Effector memory CD4-positive, alpha-beta T cell (primary cell): ENCODE measurements at places on chromosomes 7 and 10.
A peak's percentile ranks its signal among the peaks of the same experiment; 100 is the strongest.

DNA sequence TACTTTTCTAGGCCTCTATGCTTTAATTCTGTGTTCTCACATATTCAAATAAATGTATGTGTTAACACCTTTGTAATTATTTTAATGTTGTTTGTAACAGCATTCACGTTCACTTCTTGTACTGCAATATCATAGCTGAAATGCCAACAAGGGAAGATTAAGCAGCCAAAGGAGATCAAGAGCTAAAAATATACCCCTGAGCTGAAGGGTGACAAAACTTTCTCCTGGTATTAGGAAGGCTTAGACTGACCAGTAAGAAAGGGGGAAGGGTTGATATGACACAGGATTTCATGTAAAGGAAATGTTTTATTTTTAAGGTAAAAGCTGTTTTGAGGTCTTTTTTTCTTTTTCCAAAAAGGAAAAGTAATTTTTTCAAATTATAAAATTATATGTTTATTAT lies 40.4 kb upstream of the VDAC2 start:
- DNase-seq, result no peak

GRCh38 chr10:85604136-85604725 lies 762.4 kb downstream of the GRID1 start:
- no peak for DNase-seq

DNA sequence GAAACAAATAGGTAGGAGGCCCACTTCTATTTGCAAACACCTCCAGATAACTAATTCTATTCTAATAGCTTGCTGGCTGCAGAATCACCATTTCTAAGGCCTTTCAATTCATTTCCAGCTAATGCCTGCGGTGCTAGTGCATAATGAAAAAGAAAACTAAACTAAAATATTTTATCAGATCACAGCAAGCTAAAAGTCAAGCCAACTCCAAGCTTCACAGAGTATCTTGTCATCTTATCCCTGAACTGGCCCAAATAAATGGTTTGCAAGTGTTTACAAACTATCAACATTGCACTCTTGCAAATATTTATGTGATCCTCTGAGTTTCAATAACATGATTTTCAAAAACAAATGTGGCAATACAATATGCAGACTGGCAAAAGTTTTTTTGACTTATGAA lies 166.0 kb downstream of the IPMK start:
- DNase-seq, result no peak

GRCh38 chr7:33593611-33594010 lies 311.7 kb upstream of the BMPER start:
- no peak for DNase-seq

DNA sequence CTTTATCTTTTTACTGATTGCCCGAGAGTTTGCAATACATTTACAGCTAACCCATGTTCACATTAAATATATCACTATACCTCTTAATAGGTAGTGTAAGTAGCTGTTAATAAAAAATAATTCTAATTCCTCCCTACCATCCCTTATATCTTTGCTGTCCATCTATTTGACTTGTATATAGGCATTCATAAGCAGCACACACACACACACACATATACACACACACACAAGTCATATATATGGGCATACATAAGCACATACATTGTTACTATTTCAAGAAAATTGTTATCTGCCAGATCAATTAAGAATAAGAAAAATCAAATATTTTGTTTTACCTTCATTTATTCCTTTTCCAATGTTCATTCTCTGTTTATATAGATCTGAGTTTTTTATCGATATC lies 176.4 kb downstream of the PPP1R3A start:
- DNase-seq, result no peak

GRCh38 chr7:141053626-141054025 lies 20.2 kb upstream of the TMEM178B start:
- peak; percentile 43 for DNase-seq

DNA sequence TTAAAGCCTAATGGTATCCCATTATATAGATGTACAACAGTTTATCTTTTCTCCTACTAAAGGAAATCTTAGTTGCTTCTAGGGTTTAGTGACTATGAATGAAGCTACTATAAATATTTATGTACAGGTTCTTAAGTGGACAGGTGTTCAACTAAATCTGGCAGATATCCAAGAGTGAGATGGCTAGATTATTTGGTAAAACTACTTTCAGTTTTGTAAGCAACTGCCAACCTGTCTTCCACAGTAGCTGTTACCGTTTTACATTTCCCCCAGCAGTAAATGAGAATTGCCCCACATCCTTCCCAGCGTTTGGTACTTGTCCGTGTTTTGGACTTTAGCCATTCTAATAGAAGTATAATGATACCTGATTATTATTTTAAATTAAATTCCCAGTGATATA lies 144.9 kb upstream of the MAGI2 start:
- no peak for DNase-seq

- DNase-seq, result no peak
Observed at GRCh38 chr10:31128536-31128935, 96.9 kb upstream of the ZNF438 start.

DNA sequence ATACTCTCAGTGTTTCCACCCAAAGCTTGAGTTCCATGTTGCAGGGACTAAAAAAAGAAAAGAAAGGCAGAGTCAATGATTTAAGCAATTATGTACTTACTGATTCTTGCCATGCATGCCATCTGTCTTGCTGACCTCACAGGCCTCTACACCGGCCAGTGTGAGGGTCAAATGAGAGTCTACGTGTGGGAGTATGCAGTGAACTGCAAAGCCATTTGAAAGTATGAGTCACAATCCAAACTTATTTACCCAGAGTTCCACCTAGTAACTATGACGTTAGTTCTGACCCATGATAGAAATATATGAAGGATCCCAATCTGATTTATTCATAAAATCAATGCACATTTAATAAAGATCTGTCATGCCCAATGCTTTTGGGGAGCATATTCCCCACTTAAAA lies 26.5 kb downstream of the PDE1C start:
- no peak for DNase-seq

DNA sequence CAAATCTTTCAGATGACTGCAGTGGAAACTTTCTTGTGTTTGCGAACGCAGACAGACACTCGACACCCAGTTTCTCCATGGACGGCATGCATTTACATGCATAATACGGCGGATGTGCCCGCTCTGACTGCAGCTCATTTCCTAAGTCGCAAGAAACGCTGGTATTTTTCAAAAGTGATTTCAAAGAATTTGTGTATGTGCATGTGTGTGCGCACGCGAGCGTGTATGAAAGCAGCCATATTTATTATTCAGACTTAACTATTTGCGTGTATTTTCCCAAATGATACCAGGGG lies 436.5 kb upstream of the MGMT start:
- DNase-seq, result no peak

GRCh38 chr7:102433219-102434038 lies at the start of gene ORAI2:
Gene ORAI2, plus strand, starts transcription at chr7:102433575. Its CDS starts 5,382 bp downstream, at chr7:102438957.
- DNase-seq, result peak; percentile 83

GRCh38 chr7:10767771-10768170 lies 205.9 kb upstream of the PHF14 start:
- DNase-seq, result no peak
